ENCODE measurements at places on chromosomes 16 and 17.
A peak's percentile ranks its signal among the peaks of the same experiment; 100 is the strongest.

DNA sequence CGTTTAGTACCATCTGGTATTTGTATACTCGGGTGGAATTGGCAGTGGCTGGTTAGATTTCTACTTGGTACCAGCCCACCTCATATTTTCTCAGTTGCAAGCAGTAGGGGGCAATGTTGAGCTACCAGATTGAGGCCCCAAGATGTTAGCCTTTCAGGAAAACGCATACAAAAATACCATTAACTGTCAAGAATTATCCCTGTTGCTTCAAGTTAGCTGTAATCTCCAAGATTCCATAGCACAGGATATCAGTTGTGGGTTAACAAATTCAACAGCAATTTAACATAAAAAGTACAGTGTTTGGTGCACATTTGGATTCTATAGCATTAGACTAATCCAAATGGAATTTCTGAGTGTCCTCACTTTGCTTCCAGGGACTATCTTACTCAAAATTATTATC is 188.2 kb downstream of the FTO start:
- DNase-seq = no peak

DNA sequence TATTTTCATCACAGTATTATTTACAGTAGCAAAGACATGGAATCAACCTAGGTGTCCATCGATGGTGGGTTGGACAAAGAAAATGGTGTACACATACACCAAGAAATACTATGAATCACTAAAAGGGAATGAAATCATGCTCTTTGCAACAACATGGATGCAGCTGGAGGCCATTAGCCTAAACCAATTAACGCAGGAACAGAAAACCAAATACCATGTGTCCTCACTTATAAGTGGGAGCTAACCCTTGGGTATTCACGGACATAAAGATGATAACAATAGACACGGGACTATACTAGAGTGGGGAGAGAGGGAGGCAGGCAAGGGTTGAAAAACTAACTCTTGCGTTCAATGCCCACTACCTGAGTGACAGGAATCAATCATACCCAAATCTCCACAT is 41.0 kb downstream of the MRPS23 start:
- DNase-seq = no peak

DNA sequence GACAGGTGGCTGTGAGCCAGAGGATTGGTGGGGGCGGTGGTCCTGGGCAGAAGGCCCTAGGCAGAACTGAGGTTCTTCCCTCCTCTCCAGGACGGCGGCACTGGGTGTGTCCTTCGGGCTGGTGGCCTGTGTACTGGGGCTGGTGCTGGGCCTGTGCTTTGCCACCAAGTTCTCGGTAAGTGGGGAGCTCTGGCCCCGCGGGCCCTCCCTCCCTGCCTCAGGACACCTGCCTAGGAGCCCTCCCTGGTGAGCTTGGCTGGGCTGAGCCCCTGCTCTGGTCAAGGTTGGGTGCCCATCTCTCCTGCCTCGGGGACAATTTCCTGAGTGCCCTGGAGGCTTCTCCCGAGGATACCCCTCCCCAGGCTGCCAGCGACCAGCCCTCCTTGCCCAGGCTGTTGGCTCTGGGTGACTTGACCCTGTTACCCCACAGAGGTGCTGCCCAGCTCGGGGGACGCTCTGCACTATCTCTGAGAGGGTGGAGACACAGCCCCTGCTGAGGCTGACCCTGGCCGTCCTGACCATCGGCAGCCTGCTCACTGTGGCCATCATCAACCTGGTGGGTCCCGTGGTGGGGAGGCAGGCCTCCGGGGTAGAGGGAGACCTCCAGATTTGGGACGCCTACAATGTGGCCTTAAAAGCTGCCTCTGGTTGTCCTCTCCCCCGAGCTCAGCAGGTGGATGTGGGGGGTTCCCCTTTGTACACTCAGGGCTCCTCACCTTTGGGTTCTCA is 42.0 kb downstream of the ADCY7 start:
- peak; percentile 42 for DNase-seq

DNA sequence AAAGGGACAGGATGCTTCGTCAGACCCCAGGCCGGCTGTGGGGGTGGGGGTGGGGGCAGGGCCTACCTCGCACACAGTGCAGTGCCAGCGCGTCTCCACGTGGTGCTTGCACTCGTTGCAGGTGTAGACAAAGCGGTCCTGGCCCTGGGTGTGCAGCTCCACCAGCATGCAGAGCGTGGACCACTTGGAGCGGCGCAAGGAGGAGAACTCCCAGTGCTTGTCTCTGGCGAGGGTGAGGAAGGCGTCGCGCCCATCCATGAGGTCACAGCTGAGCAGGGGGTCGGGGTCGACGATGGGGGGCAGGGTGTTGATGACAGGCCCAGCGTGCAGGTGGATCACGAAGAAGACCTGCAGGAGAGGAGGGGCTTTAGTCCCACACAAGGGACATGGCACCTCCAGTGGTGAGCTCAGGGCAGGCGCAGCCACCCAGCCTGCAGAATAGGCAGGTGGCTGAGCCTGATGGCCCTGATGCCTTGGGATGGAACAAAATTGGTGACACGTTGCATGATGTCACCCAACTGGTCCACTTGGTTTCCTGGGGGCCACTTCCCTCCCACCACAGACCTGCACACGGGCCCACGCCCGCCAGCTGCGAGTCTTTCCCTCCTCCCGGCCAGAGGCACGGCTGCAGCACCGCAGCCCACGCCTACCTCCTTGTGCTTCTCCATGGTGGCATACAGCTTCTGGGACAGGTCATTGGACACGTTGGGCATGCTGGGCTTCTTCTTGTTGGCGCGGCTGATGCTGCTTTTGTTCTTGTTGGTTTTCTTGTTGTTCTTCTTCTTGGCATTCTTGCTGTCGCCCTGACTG is 14.0 kb upstream of the TRAP1 start:
- DNase-seq = no peak

GRCh38 chr16:88306860-88307545 is 75.8 kb upstream of the ZNF469 start:
- DNase-seq = no peak

DNA sequence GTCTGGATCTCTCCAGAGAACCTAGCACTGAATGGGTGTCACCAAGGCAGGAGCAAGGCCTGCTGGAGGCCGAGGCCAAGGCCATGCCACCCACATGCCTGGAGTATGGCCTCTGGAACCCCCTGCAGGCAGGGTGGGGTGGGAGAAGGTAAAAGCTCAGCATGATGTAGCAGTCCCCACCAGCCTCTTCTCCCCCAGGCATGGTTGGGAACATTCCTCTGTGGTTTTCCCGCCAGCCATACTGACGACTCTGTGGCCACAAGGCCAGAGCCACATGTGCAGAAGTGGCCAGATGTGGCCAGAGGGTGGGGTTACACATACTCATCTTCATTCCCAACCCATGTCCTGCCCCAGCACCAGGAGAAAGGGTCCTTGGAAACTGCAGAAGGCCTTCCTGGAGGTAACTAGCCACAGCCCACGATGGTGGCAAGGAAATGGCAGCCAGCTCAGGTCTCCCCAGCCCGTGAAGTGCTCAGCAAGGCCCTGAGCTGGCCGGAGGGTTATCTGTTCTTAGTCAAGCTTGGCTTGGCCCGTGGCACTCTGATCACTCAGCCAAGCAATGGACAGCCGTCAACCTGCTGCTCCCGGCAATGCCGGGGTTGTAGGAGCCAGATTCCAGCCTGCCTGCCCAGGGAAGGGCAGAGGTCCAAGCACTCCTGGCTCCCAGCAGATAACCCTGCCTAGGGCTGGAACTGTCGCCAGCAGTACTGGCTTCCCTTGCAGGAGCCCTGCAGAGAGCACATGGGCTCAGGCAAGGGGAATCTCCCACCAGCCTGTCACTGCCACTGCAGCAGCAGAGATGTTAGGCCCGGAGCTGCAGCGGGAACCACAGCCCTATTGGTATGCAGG is 26.1 kb downstream of the HDAC5 start:
- no peak for DNase-seq

DNA sequence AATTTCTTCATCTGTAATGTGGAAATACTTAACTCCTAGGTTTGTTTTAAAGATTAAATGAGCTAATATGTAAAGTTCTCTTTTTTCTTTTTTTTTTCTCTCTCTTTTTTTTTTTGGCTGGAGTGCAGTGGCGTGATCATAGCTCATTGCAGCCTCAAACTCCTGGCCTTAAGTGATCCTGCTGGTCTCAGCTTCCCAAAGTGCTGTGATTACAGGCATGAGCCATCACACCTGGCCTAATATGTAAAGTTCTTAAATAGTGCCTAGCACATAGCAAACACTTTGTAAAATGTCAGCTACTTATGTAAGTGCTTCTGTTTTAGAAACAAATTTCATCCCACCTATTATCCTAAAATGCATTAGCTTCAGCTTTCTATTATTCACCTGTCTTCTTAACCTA is 40.0 kb downstream of the TMC6 start:
- no peak for DNase-seq

DNA sequence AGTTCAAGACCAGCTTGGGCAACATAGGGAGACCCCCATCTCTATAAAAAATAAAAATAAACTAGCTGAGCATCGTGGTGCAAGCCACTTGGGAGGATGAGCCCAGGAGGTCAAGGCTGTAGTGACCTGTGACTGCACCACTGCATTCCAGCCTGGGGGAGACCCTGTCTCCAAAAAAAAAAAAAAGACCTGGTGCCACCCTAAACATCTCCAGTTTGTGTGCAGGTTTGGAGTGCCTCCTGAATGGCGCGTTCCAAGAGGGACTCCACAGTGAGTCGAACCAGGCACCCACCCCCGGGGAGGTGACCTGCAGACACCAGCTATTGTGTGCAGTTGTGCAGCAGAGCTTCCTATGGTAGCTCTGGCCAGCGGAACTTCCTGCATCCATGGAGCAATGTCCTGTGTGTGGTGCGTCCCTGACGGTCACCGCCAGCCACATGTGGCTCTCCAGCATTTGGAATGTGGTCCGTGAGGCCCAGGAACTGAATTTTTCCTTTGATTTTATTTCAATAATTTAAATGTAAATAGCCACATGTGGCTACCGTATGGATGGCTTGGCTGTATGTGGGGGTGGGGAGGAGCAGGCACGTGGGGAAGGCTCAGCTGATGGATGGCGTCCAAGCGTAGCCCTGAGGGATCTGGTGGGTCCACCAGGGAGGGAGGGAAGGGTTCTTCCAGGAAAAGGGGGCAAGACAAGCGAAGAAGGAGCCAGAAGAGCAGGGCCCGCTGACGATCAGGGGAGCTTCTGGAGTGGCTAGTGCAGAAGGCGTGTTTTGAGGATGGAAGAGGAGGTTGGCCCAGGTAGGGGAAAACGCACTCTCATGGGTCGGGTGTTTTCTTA is 107.1 kb upstream of the GSE1 start:
- no peak for DNase-seq

GRCh38 chr17:16158714-16159113 is 56.6 kb downstream of the NCOR1 start:
- DNase-seq = no peak

- DNase-seq = no peak
Measured at GRCh38 chr16:48613061-48613957, 3.3 kb upstream of the N4BP1 start.

DNA sequence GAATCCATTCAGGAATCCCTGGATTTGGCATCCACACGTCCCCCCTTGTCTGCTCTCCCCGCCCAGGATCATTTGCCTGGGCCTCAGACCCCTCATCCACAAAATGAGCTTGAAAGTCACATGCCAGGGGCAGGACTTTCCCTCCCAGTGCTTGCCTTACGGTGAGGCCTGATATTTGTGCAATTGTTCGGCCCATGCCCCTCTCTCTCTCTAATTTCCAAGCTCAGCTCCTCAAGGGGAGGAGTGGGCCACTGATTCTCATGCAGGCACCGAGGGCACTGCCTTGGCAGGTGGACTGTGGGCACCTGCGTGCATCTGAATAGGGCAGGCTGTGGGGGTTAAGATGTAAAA is 267.2 kb upstream of the FOXF1 start:
- DNase-seq = peak; percentile 37

- no peak for DNase-seq
Measured at GRCh38 chr16:80619824-80620223, 79.0 kb downstream of the DYNLRB2 start.

GRCh38 chr16:87236516-87237115 is 80.6 kb downstream of the C16orf95 start:
- DNase-seq = no peak
